ENCODE measurements at places on chromosomes 2 and 18.

- DNase-seq: no peak
Observed at GRCh38 chr18:54881229-54881768, 53.0 kb downstream of the RAB27B start.

GRCh38 chr2:104340879-104341828 lies 512.8 kb upstream of the POU3F3 start:
- DNase-seq: no peak

DNA sequence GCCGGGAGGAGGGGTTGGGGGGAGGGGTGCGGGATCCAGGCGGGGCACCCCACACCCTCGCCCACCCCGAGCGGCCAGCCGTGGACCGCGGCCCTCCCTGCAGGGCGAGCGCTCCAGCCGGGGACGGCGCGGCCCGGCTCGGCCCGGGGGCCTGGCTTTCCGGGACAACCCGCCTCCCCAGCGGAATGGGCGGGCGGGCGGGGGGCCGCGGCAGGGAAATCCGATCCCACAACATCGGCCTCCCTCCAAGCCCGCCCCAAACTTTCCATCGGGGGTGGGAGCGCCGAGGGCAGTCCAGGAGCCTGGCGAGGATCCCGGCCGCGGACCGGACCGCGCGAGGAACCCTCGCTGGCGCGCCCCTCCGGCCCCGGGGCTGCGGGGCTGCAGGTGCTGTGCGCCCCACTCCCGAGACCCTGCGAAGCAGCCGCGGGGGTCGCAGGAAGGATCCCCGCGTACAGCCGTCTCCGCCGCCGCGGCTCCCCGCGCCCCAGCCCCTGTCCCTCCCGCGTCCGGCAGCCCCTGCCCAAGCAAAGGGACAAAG lies 529 bp downstream of the SEMA4C start:
- peak; percentile 27 for DNase-seq

DNA sequence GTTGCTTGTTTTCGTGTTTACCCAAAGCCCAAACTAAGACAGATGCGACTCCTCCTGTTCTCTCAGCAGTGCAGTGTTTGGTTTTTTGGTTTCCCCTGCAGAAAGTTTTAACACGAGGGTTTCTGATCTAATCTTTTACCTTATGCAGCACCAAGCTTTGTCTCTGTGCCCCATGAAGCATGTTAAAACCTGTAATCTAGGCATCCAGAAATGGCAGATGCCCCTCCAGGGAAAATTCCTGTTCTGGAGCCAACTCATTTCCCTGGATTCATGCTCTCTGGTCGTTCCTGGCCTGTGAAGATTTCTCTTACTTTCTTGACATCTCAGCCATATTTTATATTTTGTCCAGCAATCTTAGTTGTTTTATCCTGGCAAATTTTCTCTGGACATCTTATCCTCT lies 91.5 kb downstream of the LTBP1 start:
- DNase-seq: no peak

DNA sequence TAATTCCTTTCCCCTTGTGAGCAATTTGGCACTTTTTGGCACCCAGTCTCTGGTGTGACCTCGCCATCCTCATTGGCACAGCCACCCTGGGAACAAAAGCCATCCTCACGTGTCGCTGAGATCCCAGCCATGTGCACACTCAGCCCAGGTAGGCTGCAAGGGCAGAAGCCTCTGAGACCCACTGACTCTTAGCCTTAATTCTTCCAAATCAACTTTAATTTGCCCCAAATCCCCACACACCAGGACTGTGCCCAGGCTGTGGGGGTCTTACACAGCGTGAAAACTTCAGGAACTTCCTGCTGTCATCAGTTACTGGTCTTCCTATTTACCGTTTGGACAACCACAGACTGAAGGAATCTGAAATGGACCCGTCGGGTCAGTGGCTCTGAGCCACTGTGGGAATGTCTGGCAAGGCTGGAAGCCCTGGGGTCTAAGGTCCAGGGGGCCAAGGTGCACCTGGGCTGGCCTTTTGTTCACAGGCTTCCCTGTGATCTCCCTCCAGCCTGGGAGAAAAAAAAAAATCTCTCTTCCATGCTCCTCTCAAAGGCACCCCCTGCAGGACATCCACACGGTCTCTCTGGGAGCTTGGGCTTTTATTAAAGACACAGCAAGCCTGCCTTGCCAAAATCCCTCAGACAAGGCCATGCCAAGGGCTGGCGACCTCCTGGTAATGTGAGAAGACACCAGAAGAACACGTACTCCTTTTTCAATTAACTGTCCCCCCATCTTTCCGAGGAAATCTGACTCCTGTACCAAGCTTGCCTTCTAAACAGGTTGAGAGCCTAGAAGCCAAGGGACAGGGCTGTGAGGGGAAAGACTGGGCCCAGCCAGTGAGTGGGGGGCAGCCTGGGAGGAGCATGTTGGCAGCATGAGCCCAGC lies 42.1 kb upstream of the LAPTM4A start:
- DNase-seq: peak; percentile 3
